ENCODE measurements at places on chromosomes 4 and X.

DNA sequence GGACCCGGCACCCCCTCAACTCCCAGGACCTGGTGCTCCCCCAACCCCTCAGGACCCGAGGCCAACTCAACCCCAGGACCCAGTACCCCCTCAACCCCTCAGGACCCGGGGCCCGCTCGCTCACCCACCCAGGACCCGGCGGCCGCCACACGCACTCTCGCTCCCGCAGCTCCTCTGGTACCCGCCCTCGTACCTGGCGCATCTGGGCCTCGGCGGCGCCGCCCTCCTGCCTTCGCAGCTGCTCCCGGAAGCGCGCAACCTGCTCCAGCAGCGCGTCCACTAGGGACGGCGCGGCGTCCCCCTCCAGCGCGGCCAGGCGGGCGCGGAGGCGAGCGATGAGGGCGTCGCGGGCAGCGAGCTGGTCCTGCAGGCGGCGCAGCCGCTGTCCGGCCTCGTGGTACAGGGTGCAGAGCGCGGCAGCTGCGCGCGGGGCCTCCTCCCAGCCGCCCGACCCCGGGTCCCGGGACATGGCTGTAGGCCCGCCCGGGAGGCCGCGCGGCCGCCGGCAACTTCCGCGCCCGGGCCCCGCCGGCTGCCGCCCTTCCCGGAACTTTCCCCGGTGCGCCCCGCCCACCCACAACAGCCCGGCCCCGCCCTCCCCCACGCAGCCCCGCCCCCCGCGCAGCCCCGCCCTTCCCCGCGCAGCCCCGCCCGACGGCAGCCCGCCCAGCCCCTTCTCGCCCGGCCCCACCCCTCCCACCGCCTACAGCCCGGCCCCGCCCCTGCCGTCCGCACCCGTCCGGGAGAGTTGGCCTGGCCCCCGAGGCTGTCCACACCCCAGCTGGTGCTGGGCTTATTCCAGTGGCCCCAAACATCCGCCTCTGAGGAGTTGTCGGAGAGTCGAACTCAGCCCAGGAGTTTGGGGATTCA is at the start of gene TNIP2:
Gene TNIP2 (minus strand): TSS at position 516 of the 870 bp plus-strand sequence. CDS start 47 bp downstream, at position 469.
- DNase-seq = peak; percentile 50

DNA sequence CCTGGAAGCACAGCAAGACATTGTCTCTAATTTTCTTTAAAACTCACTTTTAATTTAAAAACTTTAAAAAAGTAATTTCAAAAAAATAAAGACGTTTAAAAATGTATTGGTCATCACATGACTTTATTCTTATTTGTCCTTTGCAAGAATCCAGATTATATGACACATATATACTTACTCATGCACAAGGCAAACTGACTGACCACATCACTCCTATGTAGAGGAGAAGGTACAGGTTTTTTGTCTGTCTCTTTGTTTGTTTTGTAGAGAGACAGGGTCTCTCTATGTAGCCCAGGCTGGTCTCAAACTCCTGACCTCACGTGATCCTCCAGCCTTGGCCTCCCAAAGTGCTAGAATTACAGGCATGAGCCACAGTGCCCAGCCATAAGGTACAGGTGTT is 28.6 kb downstream of the MAML3 start:
- no peak for DNase-seq

GRCh38 chrX:9788911-9789310 is 2.7 kb downstream of the SHROOM2 start:
- no peak for DNase-seq

- no peak for DNase-seq
Measured at GRCh38 chr4:3420956-3421355, 20.8 kb upstream of the HGFAC start.

GRCh38 chrX:41009850-41010846 is 75.1 kb upstream of the USP9X start:
- no peak for DNase-seq

DNA sequence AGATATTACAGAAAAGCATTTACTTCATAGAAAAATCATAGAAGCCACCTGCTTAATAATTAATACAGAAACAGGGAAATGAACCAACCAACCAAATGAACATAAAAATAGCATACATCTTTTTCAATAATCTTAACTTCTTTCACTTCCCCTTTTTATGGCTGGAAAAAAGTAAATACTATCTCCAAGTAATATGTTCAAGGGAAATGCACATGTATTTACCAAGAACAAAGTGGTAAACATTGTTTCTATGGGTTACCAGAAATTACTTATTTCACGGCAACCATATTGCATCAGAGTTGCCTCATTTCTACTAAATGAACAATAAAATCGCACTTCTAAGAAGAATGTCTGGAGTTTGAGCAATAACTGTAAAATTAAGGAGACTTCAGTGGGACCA is 321.3 kb downstream of the TMA16 start:
- DNase-seq = no peak

DNA sequence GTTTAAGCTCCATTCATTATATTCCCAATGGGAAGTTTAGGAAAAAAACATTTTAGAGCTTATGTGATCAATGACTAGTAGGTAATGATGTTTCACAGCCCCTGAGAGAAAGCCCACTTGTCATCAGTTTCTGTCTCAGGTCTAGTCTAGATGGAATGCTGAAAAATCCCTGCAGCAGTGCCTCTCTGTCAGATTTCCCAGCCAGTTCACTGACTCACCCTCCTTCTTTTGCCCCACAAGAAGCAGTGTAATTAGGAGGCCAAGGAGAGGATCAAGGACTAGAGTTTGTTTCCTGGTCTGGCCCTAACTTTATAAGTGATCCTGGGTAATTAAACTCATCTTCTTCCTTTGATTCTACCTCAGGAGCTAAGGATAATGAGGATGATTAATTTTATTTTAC is 118.7 kb upstream of the ANXA3 start:
- no peak for DNase-seq

DNA sequence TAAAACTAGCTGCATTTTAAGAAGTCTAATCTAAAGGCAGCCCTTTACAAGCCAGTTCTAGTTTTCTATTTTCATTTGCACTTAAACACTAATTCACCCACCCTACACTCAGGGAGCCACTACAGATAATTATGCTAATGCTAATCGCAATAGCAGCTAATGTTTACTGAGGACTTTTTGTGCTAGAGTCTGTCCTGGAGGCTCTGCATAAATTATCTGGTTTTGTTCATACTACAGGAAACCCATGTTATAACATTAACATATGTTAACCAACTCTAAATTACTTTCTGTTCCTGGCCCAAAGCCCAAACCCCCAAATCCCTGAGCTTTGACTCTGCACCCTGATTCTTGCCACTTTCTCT is 480 bp upstream of the RADX start:
- DNase-seq = no peak

- DNase-seq = no peak
Measured at GRCh38 chrX:70970482-70970995, 39.6 kb upstream of the SLC7A3 start.

- no peak for DNase-seq
Measured at GRCh38 chrX:47228550-47229270, 4.1 kb upstream of the USP11 start.

DNA sequence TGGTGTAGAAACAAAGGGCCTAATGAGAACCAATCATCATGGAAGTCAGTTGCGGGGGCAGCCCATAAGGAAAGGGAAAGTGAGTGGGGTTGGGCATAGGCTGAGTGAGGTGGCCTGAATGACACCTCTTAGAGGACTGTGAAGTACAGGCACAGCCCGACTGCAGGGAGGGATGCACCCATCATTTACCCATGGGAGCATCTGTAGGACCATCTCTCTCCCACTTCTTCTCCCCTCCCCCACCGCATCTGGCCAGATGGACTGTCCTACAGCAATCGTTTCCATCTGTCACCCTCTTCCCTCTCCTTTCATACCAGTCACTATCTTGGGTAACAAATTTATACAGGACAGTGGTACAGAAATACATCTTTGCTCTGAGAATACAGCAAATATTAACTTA is 4.2 kb downstream of the STBD1 start:
- DNase-seq = no peak

- no peak for DNase-seq
Measured at GRCh38 chrX:25427873-25428555, 412.2 kb upstream of the ARX start.

- no peak for DNase-seq
Measured at GRCh38 chr4:74618659-74619058, 173.7 kb downstream of the AREG start.

- DNase-seq = no peak
Measured at GRCh38 chr4:16715482-16715881, 183.0 kb downstream of the LDB2 start.

DNA sequence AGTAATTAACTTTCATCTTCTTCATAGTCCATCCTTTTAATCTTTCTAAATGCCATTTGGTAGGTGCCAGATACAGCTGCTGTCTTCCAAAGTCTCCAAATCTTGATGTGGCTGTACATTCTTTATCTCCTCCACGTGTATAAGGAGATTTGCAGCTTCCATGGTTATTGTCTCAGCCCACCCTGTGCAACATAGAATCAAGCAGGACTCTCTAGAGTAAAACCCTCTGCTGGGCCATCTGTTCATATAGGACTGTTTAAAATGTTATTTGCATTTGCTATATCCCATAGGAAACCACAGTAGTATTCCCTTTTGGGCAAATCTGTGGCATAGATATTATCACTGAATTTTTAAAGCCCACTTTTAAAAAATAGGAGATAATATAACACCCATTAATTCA is 527.2 kb upstream of the EPHA5 start:
- no peak for DNase-seq

GRCh38 chr4:146051728-146052391 is 113.2 kb upstream of the ZNF827 start:
- no peak for DNase-seq

DNA sequence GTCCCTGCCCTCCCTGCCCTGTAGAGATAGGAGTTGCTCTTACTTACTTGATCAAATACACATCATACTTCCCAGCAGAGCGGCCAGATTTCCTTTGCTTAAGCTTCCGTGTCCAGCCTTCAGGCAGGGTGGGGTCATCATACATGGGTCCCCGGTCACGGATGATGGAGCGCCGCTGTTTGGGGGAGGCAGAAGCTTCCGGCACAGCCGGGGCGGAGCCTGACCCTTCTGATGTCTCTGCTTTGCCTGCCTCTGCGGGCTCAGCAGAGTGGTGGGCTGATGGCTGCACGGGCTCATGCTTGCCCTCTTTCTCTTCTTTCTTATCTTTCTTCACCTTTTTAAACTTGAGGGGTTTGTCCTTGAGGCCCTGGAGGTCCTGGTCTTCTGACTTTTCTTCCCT is 12.5 kb upstream of the IRAK1 start:
- DNase-seq = no peak

- no peak for DNase-seq
Measured at GRCh38 chr4:146647615-146648460, 9.1 kb downstream of the POU4F2 start.

DNA sequence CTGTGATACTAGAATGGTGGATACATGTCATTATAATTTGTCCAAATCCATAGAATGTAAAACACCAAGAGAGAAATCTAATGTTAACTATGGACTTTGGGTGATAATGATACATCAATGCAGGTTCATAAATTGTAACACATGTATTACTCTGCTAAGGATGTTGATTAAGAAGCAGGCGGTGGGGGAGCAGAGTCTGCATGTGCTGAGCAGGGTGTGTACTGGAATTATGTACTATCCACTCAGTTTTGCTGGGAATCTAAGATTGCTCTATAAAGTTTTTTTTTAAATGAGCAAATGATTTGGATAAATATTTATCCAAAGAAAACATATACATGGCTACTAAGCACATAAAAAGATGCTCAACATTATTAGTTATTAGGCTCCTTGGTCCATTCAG is 15.0 kb upstream of the MANBA start:
- no peak for DNase-seq

DNA sequence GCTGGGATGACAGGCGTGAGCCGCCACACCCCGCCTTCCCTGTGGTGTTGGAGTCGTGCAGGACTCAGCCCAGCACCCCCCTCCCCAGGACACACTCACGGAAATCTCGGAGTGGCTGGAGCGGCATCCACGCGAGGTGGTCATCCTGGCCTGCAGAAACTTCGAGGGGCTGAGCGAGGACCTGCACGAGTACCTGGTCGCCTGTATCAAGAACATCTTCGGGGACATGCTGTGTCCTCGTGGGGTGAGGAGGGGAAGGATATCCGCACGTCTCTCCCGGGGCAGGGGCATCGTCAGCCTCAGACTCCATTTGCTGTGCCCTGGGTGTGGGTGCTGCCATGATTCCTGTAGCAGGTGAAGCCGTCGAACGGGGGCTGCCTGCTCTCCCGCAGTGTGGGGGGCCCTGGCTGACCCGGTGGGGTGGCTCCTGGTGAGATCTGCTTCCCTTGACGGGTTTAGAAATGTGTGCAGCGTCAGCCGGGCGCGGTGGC is 10.3 kb downstream of the PLCXD1 start:
- DNase-seq = no peak

- no peak for DNase-seq
Measured at GRCh38 chrX:129830494-129830893, 13.2 kb downstream of the ZDHHC9 start.

- no peak for DNase-seq
Measured at GRCh38 chrX:37060999-37061398, 52.8 kb downstream of the FAM47C start.

DNA sequence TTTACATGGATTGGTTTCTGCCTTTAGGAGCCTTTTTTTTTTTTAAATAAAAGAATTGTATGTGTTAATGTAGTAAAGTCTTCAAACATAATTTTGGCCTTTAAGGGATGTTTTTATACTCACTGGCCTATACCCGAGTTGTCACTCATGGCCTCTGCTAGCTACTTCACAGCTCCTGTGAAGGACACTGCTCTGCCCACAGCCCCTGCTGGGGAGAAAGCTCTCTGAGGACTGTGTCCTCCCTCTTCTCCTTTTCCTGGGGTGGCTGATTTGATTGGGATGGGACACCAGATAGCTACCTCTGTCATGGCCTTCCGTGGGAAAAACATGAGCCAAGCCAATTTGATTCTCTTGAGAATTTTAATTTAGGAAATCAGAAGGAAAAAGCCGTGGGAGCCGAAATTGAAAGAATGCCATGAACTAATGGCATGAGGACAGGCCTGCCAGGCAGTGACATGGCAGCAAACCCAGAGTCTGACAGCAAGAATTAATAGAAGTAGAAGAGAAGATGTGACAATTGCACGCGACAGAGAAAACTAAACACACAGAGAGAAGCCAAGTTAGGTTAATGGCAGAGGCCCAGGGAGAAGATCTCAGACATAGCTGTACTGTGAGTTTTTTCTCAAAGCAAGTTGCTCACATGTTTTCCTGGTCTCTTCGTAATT is 81.4 kb downstream of the ARHGAP10 start:
- DNase-seq = no peak

DNA sequence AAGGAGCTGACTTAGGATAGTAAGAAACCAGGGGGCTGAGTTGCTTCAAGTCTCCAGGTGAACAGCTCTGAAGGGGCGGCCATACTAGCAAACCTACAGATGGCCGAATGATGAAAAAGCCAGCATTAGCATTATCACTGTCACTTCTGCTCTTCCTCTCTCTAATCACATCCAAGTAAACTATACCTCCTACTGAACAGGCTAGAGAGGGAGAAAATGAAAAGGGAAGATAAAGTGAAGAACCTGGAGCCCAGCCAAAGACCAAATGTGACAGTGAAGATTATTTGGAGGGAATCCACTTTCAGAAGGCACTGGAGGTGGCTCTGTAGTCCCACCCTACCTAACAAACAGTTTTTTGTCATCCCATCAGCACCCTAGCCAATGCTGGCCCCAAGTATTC is 50.4 kb upstream of the PRPS1 start:
- no peak for DNase-seq

GRCh38 chrX:9558615-9559014 is 93.8 kb downstream of the TBL1X start:
- no peak for DNase-seq
